Renal cortical epithelial cell (primary cell): ENCODE measurements at places on chromosomes 12 and 14. TPM values are rescaled to one million over a fixed set of nuclear protein-coding genes. Genes with fewer than 3 reads are reported as not detected.

VWF gene
- 2.2 and 3.0 TPM in 2 replicates for total RNA-seq

DNA sequence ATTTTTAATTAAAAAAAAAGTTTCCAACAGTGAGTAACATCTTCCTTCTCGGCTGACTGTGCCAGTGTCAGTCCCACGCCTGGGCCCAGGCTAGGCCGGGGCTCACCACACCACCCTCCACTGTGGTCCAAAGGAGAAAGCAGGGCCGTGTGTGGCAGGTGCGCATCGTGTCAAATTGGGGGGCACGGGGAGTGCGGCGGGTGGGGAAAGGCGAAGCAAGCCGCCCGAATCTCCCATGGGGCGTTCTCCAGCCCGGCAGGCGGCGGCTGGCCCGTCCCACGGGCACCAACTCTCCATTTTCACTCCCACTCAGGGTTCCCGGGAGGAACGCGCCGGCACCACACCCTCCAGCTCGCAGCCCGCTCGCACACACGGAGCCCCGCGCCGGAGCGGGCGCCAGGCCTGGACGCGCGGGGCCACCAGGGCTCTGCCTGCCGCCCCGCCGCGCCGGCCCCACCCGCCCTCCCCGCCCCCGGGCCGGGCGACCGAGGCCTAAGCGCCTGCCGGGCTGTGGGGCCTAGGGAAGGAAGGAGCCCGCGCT, 604 bp downstream of the EEA1 start:
- no peak for DNase-seq

KMT2D gene
- 13.0 and 110 TPM in 2 replicates for total RNA-seq

DNA sequence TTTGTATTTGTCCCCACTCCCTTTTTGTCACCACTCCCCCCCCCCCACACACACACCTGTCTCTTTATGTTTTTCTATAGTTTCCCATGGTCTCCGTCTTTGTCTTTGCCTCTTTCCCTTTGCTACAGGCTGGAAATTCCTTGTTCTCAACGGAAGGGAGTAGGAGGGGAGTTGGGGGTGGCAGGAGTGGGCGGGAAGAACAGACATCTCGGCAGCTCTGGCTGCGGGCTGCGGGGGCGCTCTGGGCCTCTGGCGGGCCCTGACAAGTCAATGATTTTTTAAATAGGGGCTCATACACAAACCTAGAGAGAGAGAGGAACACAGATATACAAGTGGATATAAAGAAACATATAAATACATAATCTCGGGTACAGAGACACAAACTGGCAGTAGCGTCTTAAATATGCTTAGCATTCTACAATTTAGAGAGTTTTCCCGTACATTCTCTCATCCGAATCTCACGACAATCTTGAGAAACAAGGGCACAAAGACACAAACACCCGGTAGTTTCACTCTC, 2.4 kb upstream of the NAB2 start:
- DNase-seq: peak; percentile 74

KCTD10 gene
- 54.0 and 58.3 TPM in 2 replicates for total RNA-seq

DNA sequence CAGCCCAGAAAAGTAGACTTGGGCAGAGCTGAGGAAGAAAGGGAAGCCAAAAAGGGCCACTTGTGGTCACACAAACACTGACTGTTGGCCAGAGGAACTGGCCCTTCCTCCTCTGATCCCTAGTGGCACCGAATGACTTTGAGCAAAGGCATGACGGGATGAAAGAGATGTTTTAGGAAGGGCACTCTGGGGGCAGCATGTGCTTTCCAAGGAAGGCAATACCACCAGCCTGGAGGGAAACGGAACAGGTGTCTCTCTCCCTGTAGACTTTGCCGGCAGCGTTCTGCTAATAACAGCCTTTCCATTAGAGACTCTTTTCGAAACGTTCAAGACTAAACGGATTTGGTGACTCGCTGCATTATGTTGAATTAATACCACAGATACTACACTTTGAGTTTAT, 12.3 kb upstream of the FBXO21 start:
- no peak for DNase-seq

GRCh38 chr14:55129428-55130195, 560 bp downstream of the LGALS3 start:
- peak; percentile 37 for DNase-seq

DNA sequence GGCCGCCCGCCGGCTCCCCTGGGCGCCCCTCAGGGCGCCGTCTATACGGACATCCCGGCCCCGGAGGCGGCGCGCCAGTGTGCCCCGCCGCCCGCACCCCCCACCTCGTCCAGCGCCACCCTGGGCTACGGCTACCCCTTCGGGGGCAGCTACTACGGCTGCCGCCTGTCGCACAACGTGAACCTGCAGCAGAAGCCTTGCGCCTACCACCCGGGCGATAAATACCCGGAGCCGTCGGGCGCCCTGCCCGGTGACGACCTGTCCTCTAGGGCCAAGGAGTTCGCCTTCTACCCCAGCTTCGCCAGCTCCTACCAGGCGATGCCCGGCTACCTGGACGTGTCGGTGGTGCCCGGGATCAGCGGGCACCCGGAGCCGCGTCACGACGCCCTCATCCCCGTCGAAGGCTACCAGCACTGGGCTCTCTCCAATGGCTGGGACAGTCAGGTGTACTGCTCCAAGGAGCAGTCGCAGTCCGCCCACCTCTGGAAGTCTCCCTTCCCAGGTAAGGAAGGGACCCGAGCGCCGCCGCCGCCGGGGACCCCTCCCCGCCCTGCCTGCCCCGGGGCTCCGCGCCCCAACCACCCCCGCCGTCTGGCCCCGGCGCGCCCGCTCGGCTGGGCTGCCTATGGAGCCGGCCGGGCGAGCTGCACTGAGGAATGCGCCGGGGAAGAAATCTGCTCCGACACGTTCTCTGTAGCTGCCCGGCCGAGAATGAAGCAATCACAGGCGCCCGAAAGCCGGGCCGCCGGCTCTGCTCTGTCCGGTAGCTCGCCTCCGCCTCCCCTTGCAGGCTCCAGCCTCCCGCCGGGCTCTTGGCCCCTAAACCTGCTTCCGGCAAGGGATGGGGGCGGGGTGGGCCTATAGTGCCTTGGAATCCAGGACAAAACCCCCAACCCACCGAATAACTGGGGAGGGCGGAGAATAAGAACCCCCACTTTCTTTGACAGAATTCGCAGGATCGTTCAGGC, 794 bp downstream of the HOXC13 start:
- no peak for DNase-seq

- no peak for DNase-seq
Observed at GRCh38 chr12:105461944-105462762, 131.7 kb downstream of the C12orf75 start.

DNA sequence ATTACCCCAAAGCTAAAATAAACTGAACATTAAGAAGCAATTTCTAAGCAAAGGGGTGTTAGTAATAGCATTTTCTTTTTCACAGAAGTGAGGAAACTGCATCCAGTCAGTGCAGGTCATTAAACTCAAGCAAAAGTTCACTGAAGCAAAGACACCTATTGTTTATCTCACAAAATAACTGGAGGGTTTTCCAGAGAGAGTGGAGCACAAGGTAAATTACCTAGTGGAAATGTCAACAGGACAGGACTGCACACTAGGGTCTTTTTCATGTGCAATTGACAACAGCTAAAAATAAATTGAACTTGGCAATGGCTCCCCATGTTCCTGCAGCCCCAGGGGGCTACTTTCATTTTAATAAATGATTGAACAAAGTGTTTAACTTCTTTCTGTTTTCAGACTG, 742.0 kb downstream of the GALC start:
- DNase-seq: peak; percentile 79

DNA sequence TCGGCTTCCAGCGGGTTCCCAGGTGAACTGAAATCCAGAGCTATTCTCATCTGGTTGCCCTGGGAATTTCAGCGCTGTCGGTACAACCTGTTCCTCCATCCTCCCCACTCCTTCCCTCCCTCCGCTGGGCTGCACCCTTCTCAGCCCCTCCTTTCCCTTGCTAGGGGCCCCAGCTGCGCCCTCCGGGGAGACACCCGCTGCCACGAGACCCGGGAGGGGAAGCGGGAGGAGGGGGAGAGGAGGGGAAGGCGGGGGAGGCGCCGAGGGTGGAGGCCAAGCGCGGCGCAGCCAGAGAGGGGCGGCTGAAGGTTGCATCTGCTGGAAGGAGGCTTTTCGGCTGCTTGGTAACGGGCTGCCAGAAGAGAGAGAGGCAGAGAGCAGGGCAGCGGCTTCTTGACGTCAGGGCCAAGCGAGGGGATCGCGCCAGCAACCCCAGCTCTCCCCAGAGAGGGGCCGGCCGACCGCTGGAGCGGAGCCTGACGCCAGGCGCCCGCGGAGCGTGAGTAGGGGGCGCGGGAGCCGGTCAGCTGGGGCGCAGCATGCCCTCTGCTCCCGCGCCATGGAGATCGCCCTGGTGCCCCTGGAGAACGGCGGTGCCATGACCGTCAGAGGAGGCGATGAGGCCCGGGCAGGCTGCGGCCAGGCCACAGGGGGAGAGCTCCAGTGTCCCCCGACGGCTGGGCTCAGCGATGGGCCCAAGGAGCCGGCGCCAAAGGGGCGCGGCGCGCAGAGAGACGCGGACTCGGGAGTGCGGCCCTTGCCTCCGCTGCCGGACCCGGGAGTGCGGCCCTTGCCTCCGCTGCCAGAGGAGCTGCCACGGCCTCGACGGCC, at the start of gene KCNA5:
Gene KCNA5, plus strand, starts transcription at position 291 of the 831 bp plus-strand sequence. Its CDS starts 269 bp downstream, at position 560.
- no peak for DNase-seq

GRCh38 chr12:13060581-13060980, 16.4 kb downstream of the FAM234B start:
- DNase-seq: peak; percentile 10

GRCh38 chr14:71448431-71449315, 483.6 kb upstream of the RGS6 start:
- peak; percentile 32 for DNase-seq

GRCh38 chr14:55274751-55275150, 3.5 kb downstream of the FBXO34 start:
- peak; percentile 23 for DNase-seq

- no peak for DNase-seq
Observed at GRCh38 chr12:92482599-92482998, 220.2 kb upstream of the PLEKHG7 start.

- DNase-seq: no peak
Observed at GRCh38 chr12:53845932-53846331, 92.7 kb upstream of the HOXC13 start.

- DNase-seq: no peak
Observed at GRCh38 chr12:56188131-56188777, 1.0 kb downstream of the SMARCC2 start.

GRCh38 chr12:77720258-77720657, 110.4 kb upstream of the NAV3 start:
- DNase-seq: peak; percentile 7

DNA sequence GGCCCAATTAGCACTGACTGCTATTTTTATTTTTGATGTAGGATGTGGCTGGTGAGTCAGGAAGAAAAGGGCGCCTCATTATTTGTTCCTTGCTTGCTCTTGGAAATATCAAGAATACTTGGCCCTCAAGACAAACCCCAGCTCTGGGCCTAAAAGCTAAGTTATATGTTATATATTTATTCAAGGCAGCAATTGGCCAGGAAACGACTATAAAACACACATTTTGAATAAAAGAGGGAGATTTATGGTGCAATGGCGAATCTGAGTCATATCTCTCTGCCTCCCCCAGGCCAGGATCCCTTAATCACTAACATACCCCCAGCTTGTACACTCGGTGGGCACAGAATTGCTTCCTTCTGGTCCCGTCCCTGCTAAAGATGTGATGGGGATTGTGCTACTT, 63.3 kb downstream of the TBX5 start:
- DNase-seq: no peak
